H1 (cell line): ENCODE measurements at places on chromosomes 5 and 9.

DNA sequence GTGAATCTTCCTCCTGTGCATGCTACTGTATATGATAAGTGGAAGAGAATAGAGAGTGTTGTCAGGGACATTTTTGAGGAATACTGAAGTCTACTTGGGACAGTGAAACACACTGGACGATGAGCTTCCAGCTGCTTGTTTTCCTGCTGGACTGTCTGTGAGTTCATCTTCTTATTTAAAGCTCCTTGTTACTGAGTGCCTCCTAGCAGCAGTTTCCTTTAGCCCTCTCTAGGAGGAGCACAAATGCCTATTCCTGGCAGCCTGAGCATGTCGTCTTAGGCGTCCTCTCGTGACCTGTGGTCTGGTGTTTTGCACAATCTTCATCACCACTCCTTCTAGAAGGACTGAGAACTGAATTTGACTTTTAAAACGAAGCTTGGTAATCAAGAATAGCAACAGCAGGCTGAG lies 43.8 kb downstream of the ANKRD33B start:
- DNase-seq = no peak

- no peak for DNase-seq
Observed at GRCh38 chr9:68685770-68686169, 19.3 kb upstream of the PIP5K1B start.

DNA sequence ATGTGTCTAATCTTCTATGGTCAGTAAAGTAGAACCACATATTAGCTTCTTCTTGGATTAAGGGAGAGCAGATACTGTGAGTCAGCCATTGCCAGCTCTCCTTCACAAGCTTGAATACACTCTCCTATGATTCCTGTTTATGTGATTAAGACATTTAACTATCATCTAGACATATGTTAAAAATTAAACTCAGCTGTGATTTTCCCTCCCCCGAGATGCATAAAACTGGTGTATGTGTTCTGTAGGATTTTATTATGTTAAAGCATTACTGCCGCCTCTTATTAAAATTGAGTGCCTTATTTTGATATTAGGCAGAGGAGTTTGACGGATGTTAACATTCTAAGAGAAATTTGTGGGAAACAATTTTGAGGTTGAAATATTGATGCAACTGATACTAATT lies 114.6 kb downstream of the ACTBL2 start:
- DNase-seq = no peak

GRCh38 chr5:81286059-81286617 lies 15.2 kb upstream of the ZCCHC9 start:
- no peak for DNase-seq

DNA sequence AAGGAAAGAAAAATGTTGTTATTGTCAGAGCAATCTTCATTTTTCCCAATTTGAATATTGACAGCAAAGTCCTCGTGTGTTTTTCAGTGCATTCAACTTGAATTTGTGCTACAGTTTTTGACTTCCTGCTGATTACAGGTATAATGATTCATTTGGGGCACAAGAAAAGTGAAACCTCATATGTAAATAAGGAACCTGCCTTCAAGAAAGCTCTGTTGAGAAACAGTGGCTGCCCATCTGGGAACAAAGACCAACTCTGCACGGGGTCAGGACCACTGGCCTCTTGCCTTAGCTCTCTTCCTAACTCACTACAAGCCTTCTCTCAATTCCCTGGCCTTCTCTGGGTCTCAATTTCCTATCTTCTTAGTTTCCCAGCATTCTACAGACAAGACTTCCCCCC lies 21.0 kb downstream of the TIMD4 start:
- no peak for DNase-seq
